ENCODE measurements at places on chromosomes 3 and 15.

DNA sequence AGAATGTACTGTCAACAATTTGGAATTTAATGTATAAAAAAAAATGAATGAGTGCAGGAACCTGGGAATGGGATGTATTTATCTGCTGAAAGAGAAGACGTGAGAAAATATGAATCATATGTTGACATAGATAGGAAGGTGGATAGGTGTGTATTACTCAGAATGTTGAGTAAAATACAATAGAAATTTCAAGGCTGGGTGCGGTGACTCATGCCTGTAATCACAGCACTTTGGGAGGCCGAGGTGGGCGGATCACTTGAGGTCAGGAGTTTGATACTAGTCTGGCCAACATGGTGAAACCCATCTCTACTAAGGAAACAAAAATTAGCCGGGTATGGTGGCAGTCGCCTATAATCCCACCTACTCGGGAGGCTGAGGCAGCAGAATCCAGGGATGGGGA, 202.8 kb downstream of the CADM2 start:
- no peak for DNase-seq

DNA sequence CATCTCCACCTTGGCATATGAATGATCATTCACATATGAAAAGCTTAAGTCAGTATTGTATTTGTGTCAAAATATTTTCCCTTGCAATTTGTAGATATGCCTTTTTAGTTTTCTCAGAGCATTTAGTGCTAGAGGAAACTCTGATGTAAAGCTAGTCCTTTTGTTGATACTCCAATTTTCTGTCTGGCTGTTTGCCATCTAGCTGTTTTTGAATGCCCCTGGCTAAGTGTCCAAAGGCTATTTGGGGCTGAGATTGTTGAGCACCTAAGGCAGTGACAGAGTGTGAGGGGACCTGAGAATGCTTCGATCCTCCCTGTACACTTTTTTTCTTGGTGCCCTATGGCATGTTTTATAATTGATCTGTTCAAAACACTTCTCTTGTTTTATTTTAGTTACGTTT, 3.1 kb downstream of the SLC51B start:
- no peak for DNase-seq

DNA sequence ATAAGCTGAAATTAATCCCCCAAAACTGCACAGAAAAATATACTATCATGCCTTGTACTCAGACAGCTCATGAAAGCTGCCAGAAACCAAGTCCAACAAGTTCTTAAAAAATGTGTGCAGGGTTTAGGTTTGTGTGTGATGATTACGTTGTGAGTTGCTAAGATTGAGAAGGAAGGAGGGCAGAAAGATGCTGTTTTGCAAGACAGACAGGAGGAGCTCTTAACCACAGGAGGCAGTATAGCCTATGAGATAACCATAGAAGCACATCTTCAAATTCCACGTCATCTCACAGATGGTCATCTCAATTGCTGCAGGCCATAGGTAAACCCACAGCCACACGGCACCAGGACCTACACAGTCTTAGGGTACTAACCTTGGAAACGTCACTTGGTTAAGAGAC, 191.9 kb downstream of the STT3B start:
- no peak for DNase-seq

DNA sequence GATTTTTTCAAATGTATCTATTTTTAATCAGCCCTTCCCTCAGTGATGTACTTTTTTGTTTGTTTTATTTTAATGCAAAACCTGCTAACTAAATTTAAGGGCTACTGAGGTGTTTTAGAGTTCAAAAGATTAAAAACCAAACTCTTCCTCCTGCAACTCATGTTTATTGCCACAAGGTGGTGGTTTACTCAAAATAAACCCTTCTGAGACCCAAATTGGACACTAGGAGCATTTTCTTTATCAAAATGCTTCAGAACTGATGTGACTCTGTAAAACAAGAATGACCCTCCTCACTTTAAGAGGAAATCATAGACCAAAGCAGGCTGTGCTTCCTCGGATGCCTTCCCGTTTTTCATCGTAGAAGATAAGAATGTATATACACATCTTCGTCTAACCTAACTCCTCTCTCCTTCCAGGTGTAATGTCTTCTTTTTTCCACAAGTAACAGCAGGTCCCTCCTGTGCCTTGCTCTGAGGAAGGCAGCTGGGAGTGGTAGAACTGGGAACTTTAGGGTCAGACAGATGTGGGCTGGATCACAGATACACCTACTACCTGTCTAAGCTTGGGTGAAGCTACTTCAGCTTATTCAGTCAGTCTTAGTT, 2.9 kb upstream of the NME9 start:
- DNase-seq, result peak; percentile 61

DNA sequence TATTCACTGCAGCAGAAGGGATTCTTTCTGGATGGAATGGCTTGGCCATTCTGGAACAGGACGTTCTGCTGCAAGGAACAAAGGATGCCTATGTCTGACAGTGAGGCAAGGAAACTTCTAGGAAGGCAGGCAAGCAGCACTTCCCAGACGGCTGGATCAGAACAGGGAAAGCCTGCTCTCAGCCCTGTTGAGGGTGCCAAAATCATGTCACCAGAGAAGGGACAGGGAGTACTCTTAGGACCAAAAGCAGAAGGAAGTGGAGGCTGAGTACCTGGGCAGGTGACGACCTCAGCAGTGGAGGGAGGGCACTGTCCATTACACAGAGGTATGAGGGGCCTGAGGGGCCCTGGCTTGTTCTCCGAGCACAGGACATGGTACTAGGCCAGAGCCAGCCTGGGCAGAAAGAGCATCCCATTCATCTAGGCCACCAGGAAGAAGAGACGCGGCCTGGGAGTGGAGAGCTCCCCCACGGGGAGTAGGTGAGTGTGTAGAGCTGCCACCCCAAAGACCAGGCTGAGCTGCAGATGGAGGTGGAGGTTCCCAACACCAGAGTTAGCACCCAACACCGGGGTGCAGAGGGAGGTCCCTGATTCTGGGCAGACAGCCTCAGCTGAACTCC, 9.6 kb downstream of the KLF15 start:
- no peak for DNase-seq

GRCh38 chr3:24495326-24495994, 810 bp upstream of the THRB start:
- DNase-seq, result no peak

- no peak for DNase-seq
These were observed 5.9 kb downstream of the ATP8B4 start for GRCh38 chr15:50113187-50113505.

- peak; percentile 45 for DNase-seq
These were observed 511.9 kb downstream of the ZIC1 start for GRCh38 chr3:147921051-147921450.

DNA sequence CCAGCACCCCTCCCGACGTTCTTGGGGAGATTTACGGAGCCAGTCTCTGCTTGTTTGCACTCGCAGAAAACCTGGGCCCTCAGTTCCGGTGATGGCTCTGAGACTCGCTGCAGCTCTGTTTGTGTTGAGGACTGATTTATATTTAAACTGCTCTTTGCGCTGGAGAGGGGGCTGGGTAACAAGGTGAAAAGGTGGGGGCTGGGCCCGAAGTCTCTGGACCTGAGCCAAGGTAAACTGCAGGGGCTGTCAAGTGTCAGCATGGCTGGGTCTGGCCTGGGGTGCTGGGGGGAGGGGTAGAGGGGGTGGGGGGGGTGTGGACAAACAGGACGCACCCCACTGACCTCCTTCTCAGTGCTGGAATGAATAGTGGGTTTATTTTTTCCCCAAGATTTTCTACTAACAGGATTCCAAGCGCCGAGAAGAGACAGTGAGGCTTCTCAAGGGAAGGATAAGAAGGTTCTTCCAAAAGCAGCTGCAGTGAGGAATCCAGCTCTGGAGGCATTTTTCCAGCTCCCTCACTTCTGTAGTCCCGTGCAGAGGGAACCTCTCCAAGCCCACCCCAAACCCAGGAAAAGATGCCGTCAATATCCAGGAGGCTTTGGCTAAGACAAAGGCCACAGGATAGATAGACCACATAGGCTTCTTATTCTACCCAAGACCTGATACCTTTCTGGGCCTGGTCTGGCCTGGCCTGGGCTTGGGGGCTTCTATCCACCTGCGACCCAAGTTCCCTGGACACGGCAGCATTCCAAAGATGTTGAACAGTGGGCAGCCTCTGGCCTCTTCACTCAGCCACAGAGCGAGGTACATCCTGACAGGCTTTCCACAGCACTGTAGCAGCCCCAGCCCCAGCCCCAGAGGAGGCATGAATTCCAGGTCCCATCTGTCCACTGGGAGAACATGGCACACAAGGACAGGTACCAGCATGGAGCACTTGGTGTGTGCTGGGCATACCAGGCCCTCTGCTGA, 938 bp upstream of the SLCO2A1 start:
- DNase-seq, result no peak

DNA sequence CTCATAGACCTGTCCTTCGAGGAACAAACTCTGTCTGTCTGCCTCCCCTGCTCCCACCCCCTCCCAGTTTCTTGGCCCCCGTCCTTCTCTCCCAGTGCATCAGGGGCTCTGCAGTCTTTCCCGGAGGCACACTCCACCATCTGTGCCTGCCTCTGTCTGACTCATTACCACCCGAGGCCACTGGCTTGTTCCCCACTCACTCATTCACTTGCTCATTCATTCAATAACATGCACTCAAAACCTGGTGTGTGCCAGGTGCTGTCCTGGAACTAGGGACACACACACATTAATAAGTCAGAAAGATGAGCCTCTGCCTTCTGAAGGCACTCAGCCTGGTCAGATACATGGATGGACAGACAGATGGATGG, 12.4 kb downstream of the AMIGO3 start:
- DNase-seq, result peak; percentile 61

GRCh38 chr3:137103739-137104138, 146.0 kb downstream of the IL20RB start:
- no peak for DNase-seq

DNA sequence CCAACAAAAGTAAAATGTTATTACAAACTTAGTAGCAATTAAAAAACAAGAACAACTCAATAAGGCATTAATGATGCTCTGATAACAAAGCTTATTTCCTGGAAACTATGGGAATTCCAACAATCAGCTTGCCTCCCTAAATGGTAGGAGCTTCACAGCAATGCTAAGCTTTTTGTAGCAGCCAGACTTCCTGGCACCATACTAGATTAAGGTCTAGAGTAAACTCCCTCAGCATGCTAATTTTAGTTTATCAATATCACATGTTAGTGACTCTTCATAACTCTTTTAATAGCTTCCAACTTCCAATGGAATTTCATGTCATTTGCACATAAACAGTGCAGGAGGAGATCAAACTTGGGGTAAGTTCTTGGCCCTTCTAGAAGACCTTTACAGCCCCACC, 782.0 kb downstream of the MCTP2 start:
- DNase-seq, result no peak

DNA sequence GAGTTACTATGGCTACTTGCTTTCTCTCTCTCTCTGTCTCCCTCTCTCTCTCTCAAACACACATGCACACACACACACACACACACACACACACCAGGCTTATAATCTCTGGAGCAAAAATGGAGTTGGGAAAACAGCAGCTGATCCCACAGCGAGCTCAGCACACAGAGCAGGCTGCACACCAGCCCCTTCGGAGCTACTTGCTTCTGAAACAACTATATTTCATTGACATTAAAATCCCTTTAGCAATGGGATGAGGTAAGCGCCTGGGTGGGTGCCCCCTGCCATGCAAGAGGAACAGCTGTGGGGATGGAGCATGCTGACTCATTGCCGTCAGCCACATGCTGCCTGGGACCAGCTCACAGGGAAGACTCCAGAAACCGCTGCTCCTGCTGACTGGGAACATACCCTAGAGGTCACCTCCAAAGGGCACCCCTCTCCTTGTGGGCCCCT, 45.7 kb downstream of the B3GNT5 start:
- peak; percentile 86 for DNase-seq

- DNase-seq, result no peak
These were observed 8.8 kb downstream of the NUP210 start for GRCh38 chr3:13411186-13411860.

DNA sequence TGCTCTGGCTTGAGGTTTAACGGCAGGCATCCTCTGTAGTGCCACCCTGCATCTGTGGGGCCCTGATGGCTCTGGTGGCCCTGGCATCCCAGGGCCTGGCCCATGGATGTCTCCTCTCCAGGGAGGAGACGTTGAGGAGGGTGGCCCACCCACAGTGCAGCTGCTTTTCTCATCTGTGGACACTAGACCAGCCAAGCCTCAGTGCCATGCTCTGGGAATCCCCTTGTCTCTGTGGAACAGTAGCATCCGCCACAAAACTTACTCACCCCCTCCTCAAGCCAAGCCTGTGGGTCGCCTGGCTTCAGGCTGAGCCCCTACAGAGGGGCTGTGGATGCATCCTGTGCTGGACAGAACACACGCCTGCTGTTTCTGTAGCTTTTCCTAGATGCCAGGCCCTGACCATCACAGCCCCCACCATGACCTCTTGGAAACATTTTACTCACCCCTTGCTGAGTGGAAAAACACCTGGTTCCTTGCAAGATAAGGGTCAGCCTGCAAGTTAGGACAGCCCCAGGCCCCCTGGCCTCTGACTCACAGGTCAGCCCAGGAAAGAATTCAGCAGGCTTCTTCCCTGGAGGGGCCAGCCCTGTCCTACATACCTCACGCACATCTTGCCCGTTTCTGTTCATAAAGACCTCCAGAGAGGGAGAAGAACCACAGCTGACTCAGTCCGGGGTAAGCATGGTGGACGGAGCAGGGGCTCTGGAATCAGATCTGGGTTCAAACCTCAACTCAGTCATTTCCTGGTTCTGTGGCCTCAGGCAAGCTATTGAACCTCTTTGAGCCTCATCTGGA, 19.0 kb downstream of the PAK6 start:
- peak; percentile 95 for DNase-seq

DNA sequence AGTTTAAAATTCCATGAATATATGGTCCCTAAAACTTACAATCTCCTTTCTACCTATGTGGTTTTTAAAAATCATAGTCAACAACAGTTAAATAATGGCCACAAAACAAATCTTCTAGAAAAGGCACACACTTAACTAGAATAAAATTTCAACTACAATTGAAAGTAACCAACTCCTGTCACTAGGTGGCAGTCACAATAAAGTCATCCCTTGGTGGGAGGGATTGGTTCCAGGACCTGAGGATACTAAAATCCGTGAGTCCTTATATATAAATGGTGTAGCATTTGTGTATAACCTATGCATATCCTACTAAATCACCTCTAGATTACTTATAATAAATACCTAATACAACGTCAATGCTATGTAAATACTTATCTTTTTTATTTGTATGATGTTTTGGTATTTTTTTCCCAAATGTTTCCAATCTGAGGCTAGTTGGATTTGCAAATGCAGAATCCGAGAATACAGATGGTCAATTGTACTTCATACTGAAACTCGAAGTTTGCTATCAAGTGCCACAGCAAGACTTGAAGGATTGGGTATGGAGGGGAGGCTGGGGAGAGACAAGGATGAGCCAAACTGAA, 172.6 kb downstream of the FMN1 start:
- DNase-seq, result peak; percentile 75

- DNase-seq, result peak; percentile 9
These were observed 32.8 kb upstream of the SLC9A9 start for GRCh38 chr3:143881095-143881494.
